A172 (cell line): ENCODE measurements at places on chromosomes 16 and 17. TPM values are rescaled to one million over a fixed set of nuclear protein-coding genes. Genes with fewer than 3 reads are reported as not detected.

DNA sequence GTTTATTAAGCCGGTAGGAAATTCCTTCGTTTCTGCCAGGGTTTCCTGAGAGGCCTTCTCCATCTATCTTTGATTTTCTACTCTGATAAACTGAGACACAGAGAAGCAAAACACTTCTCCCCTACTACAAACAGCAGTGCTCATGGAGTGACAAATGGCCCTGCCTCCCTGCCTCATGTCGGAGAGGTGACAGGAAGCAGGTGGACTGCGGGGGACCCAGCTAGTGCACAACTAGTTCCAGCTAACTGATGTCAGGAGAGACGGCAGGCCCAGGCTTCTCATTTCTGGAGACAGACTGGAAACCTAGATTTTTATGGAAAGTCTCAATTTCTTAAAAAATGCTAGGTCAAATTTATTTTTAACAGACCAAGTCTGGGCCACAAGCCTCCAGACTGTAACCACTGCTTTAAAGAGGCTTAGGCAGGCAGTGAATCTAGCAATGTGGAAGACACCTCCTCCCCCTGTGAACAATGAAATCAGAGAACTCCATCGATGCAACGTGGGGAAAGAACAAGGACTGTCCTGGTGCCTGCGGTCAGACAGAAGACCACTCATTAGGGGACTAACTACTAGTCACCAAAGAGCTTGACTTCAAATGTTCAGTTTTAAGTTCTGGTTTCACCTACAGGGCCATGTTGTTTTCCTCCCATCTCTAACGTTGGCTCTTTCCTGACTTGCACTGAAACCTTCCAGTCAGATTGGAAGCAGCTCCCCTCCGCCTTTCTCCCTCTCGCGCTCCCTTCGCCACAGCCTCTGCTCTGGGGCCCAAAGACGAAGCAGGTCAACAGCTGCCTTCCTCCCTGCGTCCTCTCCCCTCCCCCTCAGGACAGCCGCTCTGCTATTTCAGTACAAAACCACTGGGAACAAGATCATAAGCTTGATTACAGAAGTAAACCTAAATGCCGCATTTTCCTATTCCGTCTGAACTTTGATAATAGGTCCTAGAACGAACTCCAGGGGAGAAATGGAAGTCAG, 17.6 kb downstream of the GTF3C1 start:
- no peak for DNase-seq

DNA sequence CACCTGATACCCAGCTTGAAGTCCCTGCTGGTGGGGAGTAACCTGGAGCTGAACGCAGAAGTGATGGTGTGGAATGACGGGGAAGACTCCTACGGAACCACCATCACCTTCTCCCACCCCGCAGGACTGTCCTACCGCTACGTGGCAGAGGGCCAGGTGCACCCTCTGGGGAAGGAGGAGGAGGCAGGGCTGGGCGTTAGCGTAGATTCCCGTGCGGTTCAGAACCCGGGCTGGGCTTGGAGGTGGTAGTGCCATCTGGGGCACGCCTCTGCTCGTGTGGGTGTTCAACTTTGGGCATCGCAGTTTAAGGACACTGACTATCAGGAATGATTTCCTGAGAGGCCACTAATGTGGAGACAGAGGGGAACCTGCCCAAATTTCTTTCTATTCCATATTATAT, 18.3 kb downstream of the ITGAX start:
- no peak for DNase-seq

DNA sequence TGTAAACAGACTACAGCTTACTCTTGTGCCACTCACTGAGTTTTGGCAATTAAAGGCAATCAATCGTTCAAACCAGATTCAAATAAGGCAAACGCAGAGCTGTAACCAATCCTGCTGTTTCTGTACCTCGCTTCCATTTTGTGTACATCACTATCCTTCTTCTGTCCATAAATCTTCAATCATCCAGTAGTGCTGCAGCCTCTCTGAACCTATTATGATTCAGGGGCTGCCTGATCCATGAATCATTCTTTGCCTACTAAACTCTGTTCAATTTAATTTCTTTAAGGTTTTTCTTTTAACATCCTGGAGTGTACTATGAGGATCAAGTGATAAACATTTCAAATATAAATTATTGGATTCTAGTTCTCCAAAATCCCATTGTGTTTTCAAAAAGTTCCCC, 93.9 kb downstream of the CEP112 start:
- peak; percentile 5 for DNase-seq

DNA sequence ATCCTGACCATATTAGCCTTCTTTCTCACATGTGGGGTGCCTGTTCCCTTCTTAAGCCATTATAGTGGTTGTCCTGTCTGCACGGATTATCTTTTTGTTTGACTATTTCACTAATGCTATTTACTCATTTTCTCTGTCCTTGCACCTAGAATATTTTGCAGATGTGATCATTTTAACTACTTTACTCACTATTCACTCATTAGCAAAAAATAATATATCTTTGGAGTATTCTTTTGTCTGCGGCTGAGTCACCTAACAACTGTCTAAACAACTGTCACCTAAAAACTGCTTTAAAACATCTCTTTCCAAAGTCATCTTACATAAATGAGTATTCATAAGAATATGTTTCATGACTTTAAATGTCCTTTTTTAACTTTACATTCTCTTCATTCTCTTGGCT, 87.4 kb downstream of the KCNJ2 start:
- no peak for DNase-seq

- no peak for DNase-seq
Observed at GRCh38 chr16:60299241-60299776, 1565.2 kb upstream of the GOT2 start.

GRCh38 chr16:73196670-73197069, 148.7 kb upstream of the ZFHX3 start:
- peak; percentile 69 for DNase-seq

DNA sequence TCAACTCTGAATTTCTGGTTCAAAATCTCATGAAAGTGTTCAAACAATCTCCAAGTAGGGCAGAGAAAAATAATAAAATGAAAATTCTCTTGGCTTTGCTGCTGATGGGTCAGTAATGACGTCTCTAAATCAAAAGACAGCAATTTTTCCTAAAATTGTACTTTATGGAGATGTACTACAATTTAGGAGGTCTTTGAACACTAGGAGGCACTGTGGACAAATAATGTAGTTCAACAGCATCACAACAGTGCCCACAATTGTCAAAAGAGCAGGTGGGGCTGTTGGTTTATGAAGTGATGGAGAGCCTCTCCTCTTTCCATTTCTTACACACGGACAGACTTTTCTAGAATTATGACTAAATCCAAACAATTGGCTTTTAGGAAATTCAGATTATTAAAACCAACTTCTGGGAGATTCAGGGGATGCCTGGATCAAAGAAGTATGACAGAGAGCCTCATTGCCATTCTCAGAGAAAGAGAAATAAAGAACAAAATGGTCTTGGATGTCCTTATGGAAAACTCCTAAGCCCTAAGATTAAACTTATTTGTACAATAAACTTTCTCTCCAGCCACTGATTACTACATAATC, 23.8 kb downstream of the EZH1 start:
- peak; percentile 69 for DNase-seq

DNA sequence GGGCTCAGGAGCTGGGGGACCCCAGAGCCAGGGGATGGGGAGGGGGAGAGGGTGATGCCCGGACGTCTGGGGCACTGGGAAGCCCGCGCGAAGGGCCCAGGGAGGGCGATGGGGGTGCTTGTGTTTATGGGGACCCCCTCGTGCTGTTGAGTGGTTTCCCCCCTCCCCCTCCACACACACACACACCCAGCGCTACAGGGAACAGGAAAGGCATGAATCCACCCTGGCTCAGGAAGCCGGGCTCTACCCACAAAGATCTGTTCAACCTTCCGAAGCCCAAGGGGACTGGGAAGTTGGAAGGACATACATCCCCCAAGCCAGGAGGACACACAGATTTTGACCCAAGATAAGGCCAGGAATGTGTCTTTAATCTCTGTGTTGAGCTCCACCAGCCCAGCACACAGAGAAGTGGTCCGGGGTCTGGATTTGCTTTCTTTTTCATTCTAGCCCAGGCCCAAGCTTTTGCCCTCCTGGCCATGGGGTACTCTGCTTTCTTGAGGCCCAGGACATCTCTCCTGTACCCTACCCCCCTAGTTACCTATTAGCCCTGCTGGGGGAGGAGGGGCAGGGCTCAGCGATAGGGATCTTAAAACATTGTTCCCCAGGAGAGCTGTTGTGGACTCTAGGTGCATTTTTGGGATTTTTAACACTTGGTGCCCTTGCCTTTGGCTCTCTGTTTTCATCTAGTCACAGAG, 1.2 kb downstream of the UBALD2 start:
- DNase-seq, result peak; percentile 33

GRCh38 chr16:30136971-30137605, 14.1 kb upstream of the MAPK3 start:
- DNase-seq, result no peak

GRCh38 chr16:81816793-81817210, 37.7 kb downstream of the PLCG2 start:
- DNase-seq, result no peak

TMEM235 gene
- not detected in 2 replicates for total RNA-seq

BIRC5 gene
- 174 and 237 TPM in 2 replicates for total RNA-seq

SHISA9 gene
- total RNA-seq, result 7.3 and 11.4 TPM in 2 replicates

SLC9A5 gene
- total RNA-seq, result 0.03 and 0.29 TPM in 2 replicates

PRSS33 gene
- total RNA-seq, result 0.17 and 0.36 TPM in 2 replicates

SNRNP25 gene
- total RNA-seq, result 70.8 and 84.5 TPM in 2 replicates

SPN gene
- 12.6 and 15.7 TPM in 2 replicates for total RNA-seq

BCO1 gene
- total RNA-seq, result 0.19 and 1.9 TPM in 2 replicates
